ENCODE measurements at places on chromosomes 12 and 14.

GRCh38 chr12:32885831-32886230 is 10.7 kb downstream of the PKP2 start:
- DNase-seq, result no peak

- no peak for DNase-seq
Observed at GRCh38 chr12:27396216-27396815, 50.2 kb upstream of the SMCO2 start.

DNA sequence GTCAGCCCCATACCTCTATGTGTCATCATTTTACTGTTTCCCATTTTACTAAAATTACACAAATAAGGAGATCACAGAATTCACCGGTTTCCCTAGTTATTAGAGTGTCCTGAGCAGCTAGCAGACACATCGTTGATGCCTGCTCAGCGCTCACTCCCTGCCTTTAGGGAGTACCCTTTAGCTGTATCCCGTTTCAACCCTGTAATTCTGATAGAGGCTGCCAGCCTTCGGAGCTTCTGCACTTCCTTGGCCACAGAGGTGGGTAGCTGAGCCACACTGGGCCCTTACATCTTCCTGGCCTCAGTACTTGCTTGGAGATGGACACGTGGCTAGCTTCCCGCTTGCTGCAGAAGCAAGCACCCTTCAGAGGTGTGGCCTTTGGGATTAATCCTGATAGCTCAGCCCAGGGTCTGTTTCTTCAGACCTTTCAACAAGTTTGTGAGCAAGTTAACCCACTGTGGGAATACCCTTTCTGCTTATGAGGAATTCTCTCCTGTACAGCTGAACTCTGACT is 14.3 kb upstream of the FBXW8 start:
- no peak for DNase-seq

DNA sequence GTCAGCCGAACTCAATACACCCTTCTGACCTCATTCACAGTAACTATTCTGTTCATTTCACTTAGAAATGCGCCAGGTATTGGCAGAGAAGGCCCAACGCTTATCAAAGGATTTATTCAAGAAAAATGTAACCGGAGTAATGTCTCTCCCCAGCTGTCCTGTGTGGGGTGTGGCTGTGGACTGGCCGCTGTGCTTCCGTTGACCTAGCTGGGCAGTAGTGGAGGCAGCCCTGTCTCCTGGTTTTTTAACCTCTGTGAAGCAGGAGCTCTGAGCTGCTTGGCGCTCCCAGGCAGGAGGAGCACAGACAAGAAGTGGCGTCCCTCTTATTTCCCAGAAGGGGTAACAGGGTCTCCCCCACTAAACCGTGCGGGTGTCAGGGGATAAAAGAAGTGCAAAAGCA is 85.2 kb downstream of the ESR2 start:
- DNase-seq, result no peak

DNA sequence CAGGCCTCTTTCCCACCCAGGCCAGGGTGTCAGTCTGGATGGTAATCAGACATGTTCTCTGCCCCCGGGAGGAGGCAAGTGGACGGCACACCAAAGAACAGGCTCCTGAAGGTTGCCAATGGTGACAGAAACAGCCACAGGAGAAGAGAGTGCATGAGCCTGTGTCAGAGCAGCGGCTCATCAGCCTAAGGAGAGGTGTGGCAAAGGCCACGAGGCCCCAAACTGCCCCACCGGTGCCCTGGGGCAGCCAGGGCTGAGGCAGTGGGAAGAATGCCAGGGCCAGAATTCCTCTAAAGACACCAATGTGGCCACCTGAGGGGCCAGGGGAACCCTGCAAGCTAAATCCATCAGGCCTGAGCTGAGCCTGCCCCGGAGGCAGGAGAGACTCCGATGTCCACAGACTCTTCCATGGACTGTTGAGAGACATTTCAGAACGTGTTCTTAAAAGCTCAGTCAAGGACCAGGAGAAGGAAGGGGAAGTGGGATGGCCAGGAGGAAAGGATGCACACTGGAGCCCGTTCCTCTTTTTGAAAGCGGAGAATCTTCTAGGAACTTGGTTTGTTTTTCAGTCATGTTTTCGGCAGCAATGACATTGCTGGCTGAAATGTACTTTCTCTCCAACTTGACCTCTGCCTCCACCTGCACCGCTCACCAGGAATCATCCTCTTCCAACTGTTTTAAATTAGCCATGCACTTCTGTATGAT is 176.3 kb upstream of the FKBP4 start:
- DNase-seq, result no peak

GRCh38 chr12:124162151-124163110 is 132.5 kb upstream of the RFLNA start:
- no peak for DNase-seq

DNA sequence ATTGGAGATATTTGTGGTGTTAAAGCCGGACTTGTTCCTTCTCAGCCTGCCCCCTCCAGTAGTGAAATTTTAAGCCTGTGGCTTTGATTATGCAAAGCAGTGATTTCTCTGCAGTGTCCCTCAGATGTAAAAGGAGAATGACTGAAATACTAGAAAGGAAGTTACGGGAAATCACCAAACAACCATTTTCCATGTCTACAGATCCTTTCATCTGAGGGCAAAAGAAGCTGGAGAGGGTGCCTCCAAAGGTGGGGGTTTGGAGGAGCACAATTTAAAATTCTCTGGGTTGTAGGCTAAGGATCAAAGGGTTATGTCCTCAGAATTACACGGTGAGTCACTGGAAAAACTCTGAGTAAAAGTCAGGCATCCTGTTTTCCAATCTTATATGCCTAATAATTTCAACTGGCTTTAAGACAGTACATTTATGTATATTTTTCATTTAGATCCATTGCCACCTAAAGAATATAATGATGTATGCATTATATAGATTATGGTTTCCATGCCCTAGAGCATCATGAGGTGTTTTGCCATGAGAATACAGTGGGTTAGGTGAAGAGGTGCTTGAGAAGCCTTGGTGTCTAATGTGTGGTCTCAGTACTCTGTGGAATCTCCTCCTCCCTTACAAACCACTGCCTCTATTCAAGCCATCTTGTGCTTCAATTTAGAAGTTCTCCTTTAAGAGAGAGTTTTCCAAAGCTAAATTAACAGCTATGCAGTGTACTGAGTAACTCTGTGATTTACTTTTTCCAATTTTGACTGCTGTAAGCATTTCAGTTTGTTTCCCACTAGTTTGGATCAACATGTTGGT is 362.1 kb downstream of the RAD51B start:
- DNase-seq, result no peak

DNA sequence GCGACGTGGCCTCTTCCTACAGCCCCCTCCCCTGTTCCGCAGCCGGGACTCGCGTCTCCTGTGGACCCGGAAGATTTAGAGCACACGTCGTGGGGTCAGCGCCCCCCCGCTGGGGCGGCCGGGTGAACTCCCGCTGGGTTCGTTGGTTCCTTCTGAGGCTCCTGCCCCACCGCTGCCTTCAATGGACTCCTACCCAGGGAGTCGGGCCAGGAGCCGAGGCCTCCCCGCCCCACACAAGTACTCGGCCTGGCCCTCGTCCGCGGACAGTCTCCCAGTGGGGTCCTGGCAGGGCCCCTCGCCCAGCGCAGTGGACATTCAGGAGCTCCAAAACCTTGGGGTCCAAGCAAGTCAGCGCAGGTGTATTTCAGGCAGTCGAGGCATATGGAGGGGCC is 1.2 kb downstream of the MMP17 start:
- DNase-seq, result no peak

DNA sequence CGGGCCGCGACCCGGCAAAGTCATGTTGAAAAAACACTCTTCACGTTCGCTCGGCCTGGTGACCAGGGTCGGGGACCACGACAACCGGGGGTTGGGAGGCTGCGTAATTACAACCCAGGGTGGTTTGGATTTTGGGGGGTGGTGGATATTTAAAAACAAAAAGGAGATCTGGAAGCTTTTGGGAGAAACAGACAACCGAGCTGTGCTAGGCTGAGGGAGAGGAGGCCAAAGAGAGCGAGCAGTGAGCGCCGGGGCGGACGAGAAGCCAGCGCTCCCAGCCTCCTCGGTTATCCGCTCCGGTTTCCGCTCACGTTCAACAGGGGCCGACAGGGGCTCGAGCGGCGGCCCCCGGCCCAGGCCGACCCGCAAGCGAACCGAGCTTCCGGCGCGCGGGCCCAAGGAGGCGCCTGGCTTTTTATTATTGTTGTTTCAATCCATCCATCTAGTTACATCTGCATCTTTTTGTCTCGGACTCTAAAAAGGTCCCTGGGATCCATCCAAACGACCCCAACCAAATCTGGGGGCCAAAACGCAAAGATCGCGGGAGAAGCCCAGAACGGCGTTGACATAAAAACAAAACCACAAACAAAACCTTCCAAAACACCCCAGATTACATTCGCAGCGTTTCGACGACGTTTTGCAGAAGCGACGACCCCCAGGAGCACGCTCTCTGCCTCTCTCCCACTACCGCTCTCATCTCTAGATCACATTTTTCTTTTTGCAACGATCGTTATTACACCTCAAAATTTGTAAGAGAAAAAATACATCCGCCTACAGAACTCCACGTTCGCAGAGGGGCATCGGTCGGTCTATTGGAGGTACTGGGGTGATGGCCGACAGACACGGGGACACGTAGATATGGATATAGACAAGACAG is 771 bp downstream of the OTX2 start:
- no peak for DNase-seq

DNA sequence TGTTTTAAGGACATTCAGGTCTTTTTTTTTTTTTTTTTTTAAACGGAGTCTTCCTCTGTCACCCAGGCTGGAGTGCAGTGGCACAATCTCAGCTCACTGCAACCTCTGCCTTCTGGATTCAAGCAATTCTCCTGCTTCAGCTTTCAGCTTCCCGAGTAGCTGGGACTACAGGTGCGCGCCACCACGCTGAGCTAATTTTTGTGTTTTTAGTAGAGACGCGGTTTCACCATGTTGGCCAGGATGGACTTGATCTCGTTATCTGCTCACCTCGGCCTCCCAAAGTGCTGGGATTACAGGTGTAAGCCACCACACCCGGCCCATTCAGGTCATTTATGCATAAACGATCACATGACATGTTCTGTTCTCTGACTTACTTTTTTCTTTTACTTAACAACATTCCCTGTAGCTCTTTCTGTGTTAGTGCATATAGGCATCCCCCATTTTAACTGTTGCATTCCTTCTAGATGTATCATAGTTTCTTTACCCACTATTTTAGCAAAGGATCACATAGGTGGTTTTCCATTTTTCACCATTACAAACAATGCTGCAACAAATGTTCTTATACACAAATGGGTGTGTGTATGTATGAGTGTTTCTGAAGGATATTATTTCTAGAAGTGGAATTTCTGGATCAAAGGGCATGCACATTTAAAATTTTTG is 74.2 kb downstream of the ARF6 start:
- DNase-seq, result no peak
